ENCODE measurements at places on chromosomes 6 and 20. TPM values are rescaled to one million over a fixed set of nuclear protein-coding genes. Genes with fewer than 3 reads are reported as not detected.

DNA sequence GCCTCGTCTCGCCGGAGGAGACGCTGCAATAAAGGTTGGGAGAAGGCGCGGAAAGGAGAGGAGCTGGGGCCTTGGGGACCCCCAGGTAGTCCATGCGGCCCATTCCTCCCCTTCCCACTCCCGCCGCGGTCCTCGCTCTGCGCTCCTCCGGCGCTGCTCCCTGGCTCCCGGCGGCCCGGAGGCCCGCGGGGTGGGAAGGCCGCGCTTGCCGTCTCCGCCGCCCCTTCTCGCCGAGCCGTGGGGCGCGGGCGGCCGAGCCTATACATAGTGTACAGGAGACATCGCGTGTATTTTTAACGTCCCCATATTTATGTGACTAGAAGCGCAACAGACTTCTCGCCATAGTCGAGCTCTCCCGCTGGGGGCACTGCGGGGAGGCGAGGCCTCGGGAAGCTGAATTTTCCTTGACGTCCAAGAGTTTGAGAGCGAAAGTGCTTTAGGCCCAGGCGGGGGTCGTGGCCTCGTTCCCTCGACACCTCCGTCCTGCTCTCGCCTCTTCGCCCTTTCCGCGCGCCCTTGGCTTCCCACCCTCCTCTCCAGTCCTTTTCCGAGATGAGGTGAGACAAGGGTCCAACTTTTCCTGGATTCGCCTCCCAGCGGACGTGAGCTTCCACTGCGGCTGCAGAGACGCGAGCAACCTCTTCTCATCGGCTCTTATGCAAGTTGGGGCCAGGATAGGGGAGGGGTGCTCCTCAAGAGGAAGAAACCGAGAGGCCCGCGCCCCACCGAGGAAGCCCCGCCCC, 29.0 kb downstream of the SLC12A5 start:
- DNase-seq = no peak

GRCh38 chr6:49888742-49889431, 22.6 kb upstream of the CRISP1 start:
- no peak for DNase-seq

GRCh38 chr6:161117942-161118341, 126.4 kb downstream of the MAP3K4 start:
- no peak for DNase-seq

Gene NR2E1
- not detected for total RNA-seq

DNA sequence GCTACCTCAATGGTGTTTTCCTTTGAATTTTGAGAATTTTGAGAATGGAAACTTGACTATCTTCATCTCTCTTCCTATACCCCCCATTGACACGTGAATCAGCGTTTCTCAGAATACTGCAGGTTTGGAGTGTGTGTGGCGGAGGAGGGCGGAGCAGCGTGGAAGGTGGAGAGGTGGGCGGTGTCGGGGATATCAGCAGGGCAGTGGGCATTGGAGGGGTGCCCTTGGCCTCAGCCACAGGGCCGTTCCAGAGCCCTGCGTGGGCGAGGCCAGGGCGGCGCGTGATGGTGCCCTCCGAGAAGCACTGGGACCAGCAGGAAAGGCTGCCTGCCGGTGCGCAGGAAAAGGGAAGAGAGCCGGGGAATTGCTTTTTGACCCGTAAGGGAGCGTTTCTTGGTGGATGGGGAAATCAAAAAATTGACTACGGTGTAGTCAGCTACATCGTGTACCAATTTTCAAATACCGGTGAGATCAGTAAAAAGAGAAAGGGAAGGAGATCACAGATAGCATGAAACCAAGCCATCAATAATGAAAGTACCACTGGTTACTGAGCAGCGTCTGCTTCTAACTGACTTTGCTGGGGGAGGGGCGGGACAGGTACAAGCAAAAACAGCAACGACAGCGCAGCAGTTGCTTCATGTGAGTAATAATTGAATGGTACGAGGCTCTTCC, 82.7 kb upstream of the DUSP22 start:
- no peak for DNase-seq

GRCh38 chr6:33822575-33823395, 19.0 kb upstream of the MLN start:
- peak; percentile 53 for DNase-seq

DNA sequence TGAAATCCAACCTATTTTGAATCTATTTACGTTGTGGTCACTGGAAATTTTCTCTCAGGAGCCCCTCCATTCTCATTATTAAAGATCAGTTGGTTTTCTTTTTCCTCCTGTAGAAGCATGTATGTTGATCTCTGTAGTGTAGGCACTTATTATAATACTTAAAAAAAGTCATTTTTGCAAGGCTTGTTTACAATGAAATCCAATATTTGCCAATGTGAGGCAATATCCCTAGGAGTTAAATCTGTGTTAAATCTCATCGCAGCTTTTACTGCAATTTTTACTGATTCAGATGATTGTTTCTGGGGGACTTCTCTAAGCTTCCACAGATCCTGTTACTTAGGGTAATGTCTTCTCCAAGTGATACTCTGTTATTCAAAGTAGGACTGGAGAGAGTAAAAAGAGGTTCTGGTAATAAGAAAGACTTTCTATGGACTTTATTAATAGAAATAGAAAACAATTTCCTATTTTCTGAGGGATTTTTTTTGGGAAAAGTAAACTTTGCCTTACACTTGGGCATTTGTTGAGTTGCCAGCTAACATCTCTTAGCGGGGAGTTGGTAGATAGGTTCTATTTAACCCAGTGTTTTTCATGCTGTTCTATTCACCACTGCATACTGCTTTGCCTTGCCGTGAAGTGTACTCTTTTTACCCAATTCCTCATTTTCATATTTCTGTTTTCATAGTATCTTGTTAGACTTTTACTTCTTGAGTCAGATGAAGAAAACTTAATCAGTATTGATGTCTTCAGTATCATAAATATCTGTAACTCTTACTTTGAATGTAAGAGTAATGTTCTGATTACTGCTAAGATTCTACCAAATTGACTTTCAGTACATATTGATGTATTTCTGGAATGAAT, 48.6 kb downstream of the CDKAL1 start:
- no peak for DNase-seq

Gene DEFB132
- not detected for total RNA-seq

- DNase-seq = no peak
These were observed 274.1 kb downstream of the BCKDHB start for GRCh38 chr6:80380566-80380965.

DNA sequence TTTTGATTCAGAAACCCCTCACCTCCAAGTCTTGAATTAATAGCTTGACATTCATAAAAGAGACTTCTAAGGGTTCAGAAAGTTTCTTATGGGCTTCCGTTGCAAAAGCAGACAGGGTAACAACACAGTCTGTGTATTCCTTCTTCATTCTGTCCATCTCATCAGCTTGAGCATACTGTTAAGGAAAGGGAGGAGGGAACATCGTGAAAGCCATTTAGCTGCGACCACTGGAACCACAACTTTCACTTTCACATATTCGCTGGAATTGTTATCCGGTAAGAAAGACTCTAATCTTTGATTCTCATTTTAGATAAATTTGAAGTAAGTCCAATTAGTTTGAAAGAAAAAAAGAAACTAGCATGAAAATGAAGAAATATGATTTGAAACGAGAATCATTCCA, 174.4 kb downstream of the SYNE1 start:
- no peak for DNase-seq

DNA sequence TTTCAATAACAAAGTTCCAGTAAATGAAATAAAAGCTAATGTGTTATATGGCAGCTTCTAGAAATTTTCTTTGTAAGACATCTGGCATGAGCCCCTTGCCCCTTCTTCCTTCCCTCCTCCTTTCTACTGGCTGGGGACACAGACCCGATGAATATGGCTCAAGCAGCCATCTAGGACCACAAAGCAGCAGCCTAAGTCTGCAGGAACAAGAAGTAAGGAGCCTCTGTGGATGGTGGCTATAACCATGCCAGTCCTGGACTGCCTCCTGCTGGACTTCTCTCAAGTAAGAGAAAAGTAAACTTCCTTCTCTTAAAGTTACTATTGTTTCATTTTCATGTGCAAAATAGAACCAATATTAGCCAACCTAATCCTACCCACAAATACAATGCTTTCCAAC, 114.9 kb upstream of the DST start:
- no peak for DNase-seq

Gene ZNF292
- 39.0 TPM for total RNA-seq

DNA sequence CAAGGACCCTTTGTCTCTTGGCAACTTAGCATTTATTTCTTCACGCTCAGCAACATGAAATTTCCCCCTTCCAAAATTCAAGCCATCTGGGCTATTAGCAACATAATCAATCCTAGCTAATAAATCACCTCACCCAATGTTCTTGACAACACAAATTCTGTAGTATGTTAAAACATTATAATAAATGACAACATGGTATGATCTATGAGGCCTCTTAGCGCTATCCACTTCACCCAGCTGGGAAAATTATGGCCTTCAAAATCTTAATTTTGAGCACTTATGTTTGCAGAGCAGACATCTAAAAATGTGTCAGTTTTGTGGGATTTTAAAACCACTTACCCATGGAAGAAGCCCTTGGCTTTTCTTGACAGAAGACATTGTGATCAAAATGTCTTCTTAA, 181.9 kb downstream of the HDGFL1 start:
- DNase-seq = no peak

Gene C6orf141
- not detected for total RNA-seq

DNA sequence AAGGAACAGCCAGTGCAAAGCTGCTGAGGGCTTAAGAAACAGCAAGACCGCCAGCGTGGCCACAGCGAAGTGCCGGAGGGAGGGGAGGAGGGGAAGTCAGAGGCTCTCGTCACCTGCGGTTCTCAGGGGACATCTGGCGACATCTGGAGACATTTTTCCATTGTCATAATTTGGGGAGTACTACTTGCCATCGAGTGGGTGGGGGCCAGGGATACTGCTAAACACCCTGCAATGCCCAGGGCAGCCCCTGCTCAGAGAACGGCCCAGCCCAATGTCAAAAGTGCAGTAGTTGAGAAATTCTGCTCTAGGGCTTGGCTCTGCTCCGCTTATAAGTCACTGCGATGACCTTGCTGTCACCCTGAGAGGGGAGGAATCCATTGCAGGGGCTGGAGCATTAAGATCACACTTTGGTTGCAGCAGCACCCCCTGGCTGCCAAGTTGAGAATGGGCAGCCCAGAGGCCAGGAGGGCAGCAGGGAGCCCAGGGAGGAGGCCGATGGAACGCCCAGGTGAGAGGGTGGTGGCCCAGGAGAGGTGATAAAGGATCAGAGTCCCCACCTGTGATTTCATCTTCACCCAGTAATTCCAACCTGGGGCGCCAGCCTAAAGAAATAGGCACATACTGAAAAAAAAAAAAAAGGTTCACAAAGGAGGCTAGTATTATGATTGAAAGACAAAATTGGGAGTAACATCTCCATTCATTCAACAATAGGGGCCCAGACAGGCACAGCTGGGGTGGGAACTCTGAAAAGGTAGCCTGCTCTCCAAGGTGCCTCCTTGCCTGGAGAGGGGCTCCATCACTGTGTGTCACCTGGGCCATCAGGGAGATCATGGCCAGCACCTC, 218.2 kb downstream of the BMP7 start:
- DNase-seq = no peak

Gene METTL24
- not detected for total RNA-seq

DNA sequence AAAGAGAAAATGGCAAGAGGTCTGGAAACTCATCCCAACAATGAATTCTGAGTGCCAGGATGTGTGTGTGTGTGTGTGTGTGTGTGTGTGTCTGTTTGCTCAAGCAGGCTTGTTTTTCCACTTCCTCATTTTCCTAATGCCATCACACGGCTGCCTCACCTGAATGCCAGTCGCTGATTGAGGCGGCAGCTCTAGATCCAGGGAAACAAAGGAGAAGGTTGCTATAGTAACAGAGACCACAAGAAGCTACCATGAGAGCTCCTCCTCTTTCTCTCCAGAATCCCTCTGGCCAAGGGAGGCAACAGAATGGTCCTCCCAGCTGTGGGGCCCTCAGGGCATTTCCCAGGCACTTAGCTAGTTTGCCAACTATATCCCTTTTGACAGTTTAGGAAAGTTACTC, 241.1 kb upstream of the TSHZ2 start:
- no peak for DNase-seq

Gene WFDC13
- not detected for total RNA-seq

DNA sequence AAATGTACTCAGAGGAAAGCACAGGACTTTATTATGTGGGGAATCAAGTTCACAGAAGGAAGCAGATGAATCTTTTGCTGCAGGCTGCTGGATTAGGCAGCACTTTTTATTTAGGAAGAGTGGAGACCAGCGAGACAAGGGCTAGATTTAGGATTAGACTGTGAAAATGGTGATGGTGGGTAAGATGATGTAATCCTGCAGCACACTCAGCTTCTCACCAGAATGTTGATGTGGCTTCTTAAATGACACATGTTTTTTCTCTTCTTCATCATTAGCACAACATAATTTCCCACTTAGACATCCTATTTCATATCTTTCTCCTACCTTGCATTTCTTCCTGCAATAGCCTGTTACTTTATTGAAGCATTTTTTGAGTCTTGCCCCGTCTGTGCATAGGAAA, 1.8 kb downstream of the DEFB128 start:
- no peak for DNase-seq
